ENCODE measurements at places on chromosomes 7 and 10. TPM values are rescaled to one million over a fixed set of nuclear protein-coding genes. Genes with fewer than 3 reads are reported as not detected.

DPYSL4 gene
- polyA plus RNA-seq = not detected

MEOX2 gene
- polyA plus RNA-seq = 2.4 TPM

- H3K27me3 ChIP-seq = no peaks in the 10 kb centered on the region
- DNase-seq = no peak
- no peaks in the 10 kb centered on the region for H3K4me1 ChIP-seq
Measured at GRCh38 chr10:121860810-121861209, 67.0 kb downstream of the ATE1 start.

DNA sequence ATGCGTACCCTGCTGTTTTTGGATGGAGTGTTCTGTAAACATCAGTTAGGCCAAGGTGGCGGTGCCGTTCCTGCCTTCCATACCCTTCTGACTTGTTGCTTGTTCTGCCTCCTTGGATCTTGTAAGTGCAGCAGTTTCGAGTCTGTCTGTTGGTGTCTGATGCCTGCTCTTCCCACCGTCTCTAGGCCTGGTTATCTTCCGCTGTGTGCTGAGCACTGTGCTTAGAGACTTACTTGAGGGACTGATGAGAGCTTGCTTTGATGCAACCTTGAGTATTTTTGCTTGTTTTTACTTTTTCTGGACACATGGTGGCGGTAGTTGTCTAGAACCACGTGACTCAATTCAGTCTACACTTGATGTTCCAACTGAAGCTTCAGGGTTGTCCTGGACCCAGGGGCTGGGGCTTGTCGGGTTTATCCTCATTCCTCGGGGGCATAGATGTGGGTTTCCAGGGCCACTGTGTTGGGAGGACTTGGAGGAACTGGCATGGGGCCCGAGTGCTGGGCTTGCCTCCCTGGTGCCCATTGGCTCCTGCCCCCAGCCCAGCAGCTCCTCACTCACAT, 14.4 kb upstream of the SPRN start:
- no peaks in the 10 kb centered on the region for H3K27me3 ChIP-seq
- no peaks in the 10 kb centered on the region for H3K36me3 ChIP-seq
- no peak overlapping the region for H3K27ac ChIP-seq
- no peaks in the 10 kb centered on the region for H3K4me1 ChIP-seq
- H3K4me3 ChIP-seq = no peak overlapping the region

DNA sequence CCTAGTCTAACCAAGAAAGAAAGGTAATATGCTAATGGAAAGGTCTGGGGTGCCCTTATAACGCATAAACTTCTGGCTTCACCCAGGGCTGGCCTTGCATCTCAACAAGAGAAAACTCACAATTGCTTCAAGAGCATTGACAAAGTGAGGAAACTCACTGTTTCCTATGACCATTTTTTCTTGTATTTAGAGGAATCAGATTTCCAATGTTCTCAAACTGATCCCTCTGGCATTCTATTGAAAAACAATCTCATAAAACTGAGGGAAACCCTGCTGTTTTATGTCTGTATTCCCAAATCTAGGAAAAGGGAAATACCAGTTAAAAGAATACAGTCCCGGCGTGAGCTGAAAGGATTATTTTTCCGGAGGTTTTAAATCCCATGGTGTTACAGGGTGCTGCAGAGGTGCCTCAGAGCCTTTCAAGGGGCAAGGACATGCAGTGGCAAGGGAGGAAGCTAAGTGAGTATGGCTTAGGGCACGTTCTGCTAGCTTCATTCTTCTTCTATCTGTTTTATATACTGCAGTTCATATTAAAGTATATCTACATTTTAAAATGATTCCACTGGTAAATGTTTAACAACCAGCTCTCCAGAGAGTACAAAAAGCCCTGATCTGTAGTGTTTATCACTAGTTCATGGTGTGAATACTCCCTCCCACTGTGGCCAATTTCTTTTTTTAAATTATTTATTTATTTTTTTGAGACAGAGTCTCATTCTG, 68.7 kb downstream of the CAV1 start:
- H3K27ac ChIP-seq = no peak overlapping the region
- DNase-seq = no peak
- no peaks in the 10 kb centered on the region for H3K36me3 ChIP-seq
- peaks cover 6% of the 10 kb centered on the region for H3K4me1 ChIP-seq

DNA sequence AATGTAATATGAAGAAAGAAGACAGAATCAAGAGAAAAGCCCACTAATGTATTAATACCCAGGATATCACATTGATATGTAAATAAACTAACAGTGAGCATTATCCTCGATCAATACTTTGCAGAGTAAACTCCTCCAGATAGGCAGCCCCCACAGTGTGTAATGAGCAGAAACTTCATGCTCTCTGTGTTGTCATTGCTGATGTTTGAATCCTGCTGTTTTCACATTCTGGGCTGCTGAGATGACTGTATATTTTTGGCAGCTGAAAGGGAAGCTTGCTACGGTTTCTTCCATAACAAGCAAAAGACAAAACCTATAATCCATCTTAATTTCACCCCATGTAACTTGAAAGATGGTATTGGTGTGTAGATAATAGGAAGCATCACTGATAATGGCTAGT, 15.3 kb upstream of the THSD7A start:
- H3K4me3 ChIP-seq = no peak overlapping the region
- H3K27me3 ChIP-seq = no peaks in the 10 kb centered on the region
- no peak for DNase-seq
- no peak overlapping the region for H3K27ac ChIP-seq
- H3K4me1 ChIP-seq = no peaks in the 10 kb centered on the region

GRCh38 chr10:76324283-76324682, 892.9 kb downstream of the LRMDA start:
- H3K27ac ChIP-seq = no peak overlapping the region
- H3K4me3 ChIP-seq = no peak overlapping the region
- no peaks in the 10 kb centered on the region for H3K36me3 ChIP-seq
